ENCODE measurements at places on chromosomes 2 and 18.

DNA sequence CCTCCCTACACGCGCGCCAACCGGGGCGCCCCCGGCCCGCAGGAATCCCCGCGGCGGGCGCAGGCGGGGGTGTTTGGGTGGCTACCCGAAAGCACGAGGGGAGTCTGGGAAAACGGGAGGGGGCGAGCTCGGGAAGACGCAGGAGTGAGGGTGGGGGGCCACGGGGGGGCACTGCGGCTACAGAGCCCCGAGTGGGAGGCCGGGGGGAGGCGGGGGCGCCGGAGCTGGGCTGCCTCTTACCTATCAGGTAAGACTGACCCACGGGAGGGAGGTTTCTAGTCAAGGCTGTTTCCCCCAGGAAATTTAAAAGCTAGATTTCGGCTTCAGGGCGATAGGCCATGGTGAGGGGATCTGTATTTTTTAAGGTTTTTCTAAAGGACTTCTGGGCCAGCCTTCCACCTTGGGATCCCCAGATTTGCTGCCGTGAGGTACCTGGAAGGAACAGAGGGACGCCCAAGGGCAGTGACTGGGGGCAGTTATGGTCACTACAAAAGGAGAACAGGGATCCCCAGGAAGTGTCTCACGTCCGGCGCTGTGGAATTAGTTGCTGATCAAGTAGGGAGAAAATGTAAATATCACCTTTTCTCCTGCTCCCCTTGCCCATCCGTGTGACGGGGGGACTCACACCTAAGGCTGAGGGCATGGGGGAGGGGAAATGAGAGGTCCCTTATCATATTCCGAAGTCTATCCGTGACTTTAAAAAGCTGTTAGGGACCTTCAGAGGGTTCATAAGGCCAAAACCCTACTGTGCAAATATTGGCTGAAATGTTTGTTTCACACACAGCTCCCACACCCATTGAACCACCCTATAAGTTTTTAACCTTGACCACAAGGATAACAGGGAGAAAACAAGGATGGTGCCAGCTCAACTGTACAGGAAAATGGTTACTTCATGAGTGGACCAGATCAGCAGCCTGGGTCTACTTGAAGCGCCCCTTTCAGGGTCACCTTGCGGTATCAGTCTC is 638 bp upstream of the IRS1 start:
- no peak for DNase-seq

DNA sequence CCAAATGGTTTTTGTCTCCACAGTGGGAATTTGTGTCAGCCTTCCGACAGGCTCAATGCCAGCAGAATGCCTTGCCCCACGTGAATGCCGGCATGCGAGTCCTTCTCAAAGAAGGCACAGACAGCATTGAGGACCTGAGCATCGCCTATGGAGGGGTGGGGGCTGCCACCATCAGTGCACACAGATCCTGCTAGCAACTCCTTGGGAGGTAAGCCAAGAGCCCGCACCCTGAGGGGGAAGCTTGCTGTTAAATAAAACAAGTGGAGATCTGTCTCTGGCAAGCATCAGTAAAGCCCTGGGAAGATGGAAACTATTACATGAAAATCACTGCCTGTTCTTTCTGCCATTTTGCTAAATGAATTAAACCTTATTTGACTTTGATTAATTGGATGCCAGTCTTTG is 67.5 kb upstream of the BZW1 start:
- DNase-seq = no peak

DNA sequence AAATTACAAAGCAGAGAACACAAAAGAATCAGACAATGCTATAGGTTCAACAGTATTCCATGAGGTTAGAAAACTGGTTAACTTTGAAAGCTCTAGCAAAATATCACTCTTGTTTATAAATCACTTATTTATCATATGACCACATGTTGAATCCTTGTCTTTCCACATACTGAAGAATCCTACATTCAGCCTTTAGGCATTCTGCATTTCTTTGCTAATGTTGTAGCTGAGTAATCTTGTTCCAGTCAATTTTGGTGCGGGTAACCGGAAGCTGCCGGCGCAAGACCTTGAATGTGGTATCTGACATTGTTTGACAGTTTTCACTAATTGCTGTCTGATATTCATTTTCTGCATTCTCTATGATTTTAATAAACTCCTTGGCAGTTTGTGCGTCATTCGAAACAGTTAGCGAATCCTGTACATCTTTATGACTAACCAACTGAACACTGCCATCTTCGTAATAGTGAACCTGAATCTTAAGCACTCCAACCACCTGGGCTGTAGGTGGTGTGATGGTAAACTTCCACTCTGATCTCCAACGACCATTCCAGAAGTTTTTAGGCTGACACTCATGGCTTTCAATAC is 154.1 kb downstream of the BAZ2B start:
- no peak for DNase-seq

GRCh38 chr2:235063471-235063961 is 111.7 kb downstream of the SH3BP4 start:
- no peak for DNase-seq

GRCh38 chr2:227503433-227504406 is 31.8 kb downstream of the AGFG1 start:
- DNase-seq = no peak

- DNase-seq = no peak
Measured at GRCh38 chr2:105800036-105800713, 55.5 kb downstream of the NCK2 start.

DNA sequence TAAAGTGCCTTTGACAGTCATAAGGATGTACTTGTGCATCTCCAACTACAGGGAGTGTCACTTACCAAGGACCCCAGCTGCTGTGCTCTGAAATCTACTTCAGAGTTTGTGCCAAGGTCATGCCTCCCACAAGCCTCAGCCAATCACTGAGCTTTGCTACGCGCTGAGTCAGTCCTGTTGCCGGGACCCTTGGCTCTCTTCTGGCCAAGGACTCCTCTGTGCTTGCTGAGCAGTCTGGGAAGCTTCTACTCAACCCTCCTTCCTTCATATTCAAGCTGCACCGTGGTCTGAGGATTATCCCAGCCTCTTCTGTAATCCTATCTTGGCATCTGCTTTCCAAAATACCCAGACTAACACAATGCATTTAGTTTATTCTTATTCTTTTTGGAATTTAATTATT is 398.9 kb upstream of the FANCL start:
- DNase-seq = no peak

DNA sequence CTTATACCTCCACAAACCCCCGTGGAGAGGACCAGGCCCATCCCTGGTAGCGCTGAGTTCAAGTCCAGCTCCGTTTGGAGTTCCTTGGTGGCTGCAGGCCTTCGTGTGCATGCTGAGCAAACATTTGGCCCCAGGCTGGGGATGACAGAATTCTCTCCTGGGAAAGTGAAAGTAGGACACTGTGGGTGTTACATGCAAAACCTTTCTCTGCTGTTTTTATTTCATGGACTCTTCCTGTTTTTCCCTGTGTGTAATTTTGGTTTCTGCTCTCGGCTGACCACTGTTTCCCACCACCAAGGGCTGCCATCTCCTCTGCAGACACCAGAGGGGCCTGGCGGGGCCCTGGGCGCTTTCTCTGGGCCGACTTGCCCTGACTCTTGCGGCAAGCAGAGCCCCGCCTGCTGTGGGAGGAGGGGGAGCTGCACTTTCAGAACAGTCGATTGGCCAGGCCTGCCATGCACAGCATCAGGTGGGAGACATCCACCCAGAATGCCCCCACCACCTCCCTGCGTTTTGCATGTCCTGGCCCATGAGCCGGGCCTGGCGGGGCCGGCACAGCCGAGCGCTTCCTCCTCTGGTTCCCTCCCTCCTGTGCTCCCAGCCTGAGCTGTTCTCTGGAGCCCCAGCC is 102.4 kb downstream of the CABLES1 start:
- no peak for DNase-seq

DNA sequence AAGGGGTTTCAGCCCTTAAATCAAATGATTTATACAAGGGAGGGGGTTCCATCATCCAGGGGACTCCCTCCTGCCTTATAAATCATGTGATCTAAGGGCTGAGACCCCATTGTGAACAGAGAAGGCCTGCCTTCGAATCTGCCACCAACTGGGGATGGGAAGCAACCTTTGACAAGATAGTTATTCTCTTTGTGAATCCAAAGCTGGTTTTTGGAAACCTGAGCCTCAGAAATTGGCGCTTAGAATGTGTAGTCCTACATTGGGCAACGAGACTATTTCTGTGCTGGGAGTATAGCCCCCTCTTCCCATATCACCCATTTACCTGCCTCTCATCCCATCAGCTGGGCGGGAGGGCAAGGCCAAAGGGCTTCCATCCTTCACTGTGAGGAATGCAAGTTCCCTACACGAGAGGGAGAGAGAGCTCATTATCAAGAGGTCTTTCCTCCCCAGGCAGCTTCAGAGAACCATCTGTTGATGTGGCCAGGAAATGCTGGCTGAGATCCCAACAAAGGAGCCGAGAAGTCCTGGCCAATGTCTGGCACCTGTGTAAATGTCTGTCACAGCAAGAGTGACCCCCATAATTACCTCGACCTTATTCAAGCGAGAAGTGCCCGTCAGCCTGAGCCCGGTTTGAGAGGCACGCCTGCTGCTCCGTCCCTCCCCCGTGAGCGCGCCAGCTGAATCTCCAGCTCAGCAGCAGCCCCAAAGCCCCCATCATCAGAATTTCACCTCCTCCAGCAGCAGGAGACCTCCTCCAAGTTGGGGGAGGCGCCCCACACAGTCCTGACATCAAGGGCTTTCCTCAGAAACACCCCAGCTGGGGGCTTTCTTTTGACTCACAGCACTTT is 48.4 kb upstream of the APCDD1 start:
- DNase-seq = no peak

- no peak for DNase-seq
Measured at GRCh38 chr2:171411214-171411613, 22.6 kb downstream of the METTL8 start.

DNA sequence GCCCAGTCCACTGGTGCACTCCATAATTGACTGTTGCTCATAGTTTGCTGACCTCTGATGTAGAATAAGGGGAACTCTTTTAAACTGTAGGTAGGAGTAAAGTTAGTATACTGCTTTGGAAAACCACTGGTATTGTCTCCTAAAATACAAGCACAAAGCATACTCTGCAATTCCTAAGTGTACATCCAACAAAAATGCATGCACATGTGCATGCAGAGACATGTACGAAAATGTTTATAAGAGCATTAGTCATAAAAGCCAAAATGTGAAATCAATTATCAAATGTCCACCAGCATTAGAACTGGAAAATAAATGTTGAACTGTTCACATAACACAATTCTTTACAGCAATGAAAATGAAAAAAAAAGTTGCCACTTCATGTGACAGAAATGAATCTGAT is 39.8 kb upstream of the DDX18 start:
- no peak for DNase-seq

DNA sequence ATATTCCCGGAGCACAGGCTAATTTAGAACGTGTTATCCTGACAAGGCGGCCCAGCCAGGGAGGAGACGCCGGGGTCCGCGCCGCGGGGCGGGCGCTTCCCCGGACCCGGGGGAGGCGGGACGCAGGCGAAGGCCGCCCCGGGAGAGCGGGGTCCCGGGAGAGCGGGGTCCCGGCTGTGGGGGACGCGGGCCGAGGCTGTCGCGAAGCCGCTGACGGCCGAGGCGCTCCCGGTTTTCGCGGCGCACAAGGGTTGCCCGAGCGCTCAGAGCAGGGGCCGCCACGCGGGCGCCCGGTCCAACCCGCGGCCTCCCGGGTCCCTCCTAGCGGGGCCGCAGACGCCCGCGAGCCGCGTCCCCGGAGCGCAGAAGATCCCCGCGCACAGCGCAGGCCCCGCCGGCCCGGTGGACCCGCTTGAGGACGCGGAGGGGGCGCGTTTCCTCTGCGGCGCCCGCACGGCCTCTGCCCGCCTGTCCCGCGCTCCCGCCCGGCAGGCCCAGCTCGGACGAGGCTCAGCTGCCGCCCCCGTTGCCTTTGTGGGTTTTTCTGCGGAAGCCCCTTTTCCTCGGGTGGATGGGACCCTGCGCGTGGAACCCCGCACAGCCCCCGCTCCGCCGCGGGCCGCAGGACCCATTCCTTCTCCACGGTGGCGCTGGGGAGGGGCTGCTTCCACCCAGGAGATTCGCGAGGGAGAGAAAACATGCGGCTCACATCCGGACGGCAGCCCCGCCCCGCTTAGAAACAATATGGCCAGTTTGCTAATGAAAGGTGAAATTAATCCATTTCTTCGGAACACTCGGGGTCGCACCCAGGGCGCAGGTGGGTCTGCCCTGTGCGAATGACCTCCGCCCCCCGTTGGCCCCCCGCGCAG is 9.6 kb upstream of the KCNG2 start:
- DNase-seq = no peak

- DNase-seq = peak; percentile 55
Measured at GRCh38 chr2:15800495-15801329, 139.6 kb upstream of the MYCN start.

- no peak for DNase-seq
Measured at GRCh38 chr2:59967691-59968090, 585.8 kb downstream of the BCL11A start.

DNA sequence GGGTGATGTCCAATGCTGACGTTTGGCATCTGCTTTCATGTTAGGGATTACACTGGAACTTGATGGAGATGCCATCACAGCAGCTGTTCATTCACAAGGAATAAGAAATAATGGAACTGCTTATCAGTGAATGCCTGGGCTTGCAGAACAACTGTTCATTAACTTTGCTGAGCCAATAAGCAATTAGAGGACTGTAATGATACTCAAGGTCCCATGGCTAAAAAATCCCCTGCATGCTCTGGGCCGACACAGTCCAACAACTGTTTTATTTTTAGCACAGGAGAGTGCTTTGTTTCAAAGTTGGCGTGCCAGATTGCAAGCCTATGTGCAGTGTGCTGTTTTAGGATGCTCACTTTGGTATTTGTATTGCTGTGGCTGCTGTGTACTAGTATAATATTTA is 408.0 kb upstream of the RGPD4 start:
- no peak for DNase-seq

GRCh38 chr2:120279708-120280107 is 27.1 kb downstream of the RALB start:
- no peak for DNase-seq

- peak; percentile 28 for DNase-seq
Measured at GRCh38 chr2:128410035-128410757, 91.5 kb upstream of the HS6ST1 start.

GRCh38 chr2:210917465-210917864 is 361.1 kb downstream of the CPS1 start:
- DNase-seq = no peak

- no peak for DNase-seq
Measured at GRCh38 chr2:231940795-231941194, 14.6 kb upstream of the NPPC start.

- DNase-seq = no peak
Measured at GRCh38 chr18:5253910-5254309, 41.6 kb downstream of the ZBTB14 start.

GRCh38 chr2:58497168-58497567 is 256.0 kb upstream of the FANCL start:
- no peak for DNase-seq

GRCh38 chr2:7513834-7514233 is 596.6 kb downstream of the RNF144A start:
- DNase-seq = no peak

Data from mesothelial cell of epicardium (in vitro differentiated cells).